ENCODE measurements at places on chromosomes 12 and 14. TPM values are rescaled to one million over a fixed set of nuclear protein-coding genes. Genes with fewer than 3 reads are reported as not detected.
A peak's percentile ranks its signal among the peaks of the same experiment; 100 is the strongest.

- H3K27me3 ChIP-seq: no peaks in the 10 kb centered on the region
- no peaks in the 10 kb centered on the region for H3K36me3 ChIP-seq
- H3K27ac ChIP-seq: no peak overlapping the region
- no peaks in the 10 kb centered on the region for H3K4me1 ChIP-seq
Measured at GRCh38 chr12:117921929-117922777, 46.6 kb downstream of the KSR2 start.

- H3K36me3 ChIP-seq: no peaks in the 10 kb centered on the region
- no peaks in the 10 kb centered on the region for H3K27me3 ChIP-seq
- no peak for DNase-seq
- H3K4me3 ChIP-seq: no peak overlapping the region
- H3K27ac ChIP-seq: no peak overlapping the region
Measured at GRCh38 chr14:62443796-62444195, 601.5 kb downstream of the KCNH5 start.

DNA sequence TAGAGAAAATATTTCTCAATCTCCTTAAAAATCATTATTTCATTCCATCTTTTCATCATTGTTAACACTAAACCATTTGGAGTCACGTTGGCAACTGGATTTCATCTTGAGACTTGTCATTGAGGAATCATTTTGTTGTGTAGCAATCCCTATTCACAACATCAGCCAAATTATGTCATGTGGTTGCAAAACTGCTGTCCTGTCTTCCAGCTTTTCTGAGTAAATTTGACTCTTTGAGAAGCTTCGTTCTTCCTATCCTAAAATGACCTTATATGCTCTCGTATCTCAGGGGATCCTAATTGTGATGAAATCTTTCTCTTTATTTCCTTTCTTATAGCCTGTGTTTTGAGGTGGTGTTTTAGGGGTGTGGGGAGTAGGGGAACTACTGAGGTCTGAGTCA is 30.6 kb upstream of the KICS2 start:
- DNase-seq: no peak
- H3K4me1 ChIP-seq: peaks cover 4% of the 10 kb centered on the region
- H3K27me3 ChIP-seq: no peaks in the 10 kb centered on the region
- H3K36me3 ChIP-seq: no peaks in the 10 kb centered on the region
- H3K27ac ChIP-seq: peak overlapping the region; percentile 69

DNA sequence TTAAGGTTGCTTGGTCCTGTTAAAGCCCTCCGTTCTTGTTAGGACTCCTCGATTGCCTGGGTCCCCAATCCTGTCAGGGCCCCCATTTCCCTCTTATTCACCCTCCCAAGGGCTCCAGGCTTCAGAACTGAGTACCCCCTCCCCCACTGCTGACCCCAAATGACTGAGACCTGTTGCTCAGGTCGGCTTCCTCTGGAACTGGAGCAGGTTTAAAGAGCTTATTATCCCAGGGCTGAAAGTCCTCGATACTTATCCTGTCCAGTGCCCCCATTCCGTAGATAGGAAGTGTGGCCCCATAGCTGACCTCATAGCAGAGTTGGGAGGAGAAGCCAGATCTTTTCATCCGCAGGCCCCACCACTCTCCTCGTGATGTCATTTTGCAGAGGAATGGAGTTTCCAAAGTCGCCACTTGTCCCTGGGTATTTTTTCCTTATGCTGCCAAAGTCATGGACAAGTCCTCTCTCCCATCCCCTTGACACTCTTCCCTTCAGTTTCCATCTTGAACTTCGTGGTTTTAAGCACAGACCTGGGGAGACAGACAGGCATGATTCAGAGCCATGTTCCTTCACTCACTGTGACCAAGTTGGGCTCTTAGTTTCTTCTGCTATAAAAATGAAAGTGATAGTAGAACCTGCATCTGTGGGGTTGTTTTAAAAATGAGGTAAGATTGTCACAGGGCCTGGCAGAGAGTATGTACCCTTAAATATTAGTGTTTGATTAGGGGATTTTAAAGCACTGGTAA is 1.2 kb downstream of the USP30 start:
- H3K4me3 ChIP-seq: peak overlapping the region; percentile 87
- H3K27ac ChIP-seq: peak overlapping the region; percentile 81
- DNase-seq: no peak

The SARNP gene
- 41.4 TPM for total RNA-seq

DNA sequence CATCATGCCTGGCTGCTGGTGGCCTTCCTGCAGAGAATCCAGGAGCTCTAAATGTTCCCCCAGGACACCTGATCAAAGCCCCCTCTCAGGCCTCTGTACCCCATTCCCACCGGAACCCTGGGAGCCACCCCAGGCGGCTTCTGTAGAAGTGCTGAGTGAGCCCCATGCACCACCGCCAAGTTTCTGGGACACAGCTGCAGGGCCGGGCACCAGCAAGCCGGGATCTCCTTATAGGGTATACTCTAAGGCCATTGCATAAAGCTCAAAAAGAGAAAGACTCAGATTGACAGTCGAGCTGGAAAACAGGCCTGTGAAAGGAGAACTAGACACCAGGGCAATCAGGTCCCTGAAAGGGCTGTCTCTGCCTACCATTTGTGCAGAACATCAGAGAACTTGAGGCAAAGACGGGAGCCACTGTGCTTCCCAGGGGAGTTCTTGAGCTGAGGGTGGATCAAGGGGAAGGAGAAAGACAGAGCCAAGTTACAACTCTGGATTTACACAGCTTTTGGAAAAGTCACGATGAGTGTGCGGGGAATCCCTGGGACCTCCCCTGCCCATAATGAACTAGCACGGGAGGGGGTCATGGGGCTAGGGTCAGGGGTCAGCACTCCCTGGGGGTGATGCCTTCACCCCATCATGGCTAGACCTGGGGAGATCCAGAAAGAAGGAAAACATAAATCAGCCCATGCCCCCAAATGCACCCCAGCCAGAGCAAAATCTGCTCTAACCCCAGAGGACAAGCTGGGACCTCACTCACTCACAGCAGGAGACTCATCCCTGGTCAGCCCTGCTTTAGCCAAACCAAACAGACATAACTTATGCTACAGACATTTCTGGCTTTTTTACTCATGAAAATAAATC is 51.1 kb downstream of the ITPK1 start:
- H3K4me3 ChIP-seq: no peak overlapping the region
- no peaks in the 10 kb centered on the region for H3K36me3 ChIP-seq
- H3K27me3 ChIP-seq: no peaks in the 10 kb centered on the region

DNA sequence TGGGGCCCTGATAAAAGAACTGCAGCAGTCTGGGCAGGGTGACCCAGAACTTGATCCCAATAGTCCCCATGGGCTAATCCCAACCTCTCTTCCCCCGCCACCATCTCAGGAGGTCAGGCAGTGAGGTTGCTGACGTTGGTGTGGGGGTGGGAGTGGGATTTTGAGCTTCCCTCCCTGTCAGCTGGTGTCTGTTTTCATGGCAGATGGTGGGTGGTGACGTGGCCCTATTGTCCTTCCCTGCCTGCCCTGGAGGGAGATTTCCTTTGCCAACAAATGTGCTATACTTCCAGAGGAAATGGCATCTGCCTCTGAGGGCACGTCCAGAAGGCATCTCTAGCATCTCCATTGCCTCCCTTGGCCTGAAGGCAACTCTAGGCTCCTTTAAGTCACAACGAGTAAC is 37.7 kb downstream of the NEUROD4 start:
- no peaks in the 10 kb centered on the region for H3K36me3 ChIP-seq
- H3K4me1 ChIP-seq: no peaks in the 10 kb centered on the region
- DNase-seq: no peak

DNA sequence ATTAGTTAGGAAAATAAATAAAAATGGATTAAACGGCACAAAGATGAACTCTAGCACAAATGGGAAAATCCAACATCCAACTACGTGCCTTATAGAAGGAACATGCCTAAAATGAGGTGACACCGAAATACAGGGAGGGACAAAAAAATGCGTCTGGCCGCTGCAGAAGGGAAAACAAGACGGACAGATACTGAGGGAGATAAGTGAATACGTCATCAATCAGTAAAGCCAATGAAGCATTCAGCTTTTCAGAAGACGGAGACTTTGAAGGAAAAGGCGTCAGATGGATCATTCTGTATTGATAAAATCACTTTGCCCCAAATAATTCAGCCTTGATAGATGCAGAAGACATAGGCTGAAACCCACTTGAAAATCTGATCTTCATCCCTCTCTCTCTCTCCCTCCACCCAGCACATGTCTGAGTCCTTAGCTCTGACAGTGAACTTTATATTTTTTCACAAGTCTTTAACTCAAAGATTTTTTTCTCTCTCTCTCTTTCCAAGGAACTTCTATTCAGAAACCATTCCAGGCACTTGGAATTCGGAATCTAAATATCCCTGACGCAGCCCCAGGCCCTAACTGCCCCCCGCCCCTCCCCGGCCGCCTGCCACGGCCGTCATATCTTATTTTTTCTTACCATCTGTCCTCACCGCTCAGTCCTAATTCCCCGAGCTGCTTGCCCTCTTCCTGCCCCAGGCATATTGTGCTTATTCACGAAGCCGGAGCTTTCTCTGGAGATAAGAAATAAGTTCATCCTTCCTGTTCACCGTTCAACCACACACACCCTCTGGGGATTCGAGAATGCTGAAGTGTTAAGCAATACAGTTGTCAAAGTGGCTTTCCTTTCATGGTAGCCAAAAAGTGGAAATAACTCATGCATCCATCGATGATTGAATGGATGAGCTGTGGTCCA is 35.5 kb upstream of the RFLNA start:
- H3K27ac ChIP-seq: no peak overlapping the region
- no peaks in the 10 kb centered on the region for H3K36me3 ChIP-seq

- H3K4me3 ChIP-seq: peak overlapping the region; percentile 85
- no peaks in the 10 kb centered on the region for H3K36me3 ChIP-seq
- H3K27me3 ChIP-seq: no peaks in the 10 kb centered on the region
- peak overlapping the region; percentile 97 for H3K27ac ChIP-seq
Measured at GRCh38 chr12:96399120-96399918, 920 bp downstream of the CDK17 start.

- H3K4me3 ChIP-seq: no peak overlapping the region
- H3K27ac ChIP-seq: no peak overlapping the region
- H3K4me1 ChIP-seq: no peaks in the 10 kb centered on the region
- no peak for DNase-seq
Measured at GRCh38 chr14:62908506-62908905, 136.8 kb downstream of the KCNH5 start.

DNA sequence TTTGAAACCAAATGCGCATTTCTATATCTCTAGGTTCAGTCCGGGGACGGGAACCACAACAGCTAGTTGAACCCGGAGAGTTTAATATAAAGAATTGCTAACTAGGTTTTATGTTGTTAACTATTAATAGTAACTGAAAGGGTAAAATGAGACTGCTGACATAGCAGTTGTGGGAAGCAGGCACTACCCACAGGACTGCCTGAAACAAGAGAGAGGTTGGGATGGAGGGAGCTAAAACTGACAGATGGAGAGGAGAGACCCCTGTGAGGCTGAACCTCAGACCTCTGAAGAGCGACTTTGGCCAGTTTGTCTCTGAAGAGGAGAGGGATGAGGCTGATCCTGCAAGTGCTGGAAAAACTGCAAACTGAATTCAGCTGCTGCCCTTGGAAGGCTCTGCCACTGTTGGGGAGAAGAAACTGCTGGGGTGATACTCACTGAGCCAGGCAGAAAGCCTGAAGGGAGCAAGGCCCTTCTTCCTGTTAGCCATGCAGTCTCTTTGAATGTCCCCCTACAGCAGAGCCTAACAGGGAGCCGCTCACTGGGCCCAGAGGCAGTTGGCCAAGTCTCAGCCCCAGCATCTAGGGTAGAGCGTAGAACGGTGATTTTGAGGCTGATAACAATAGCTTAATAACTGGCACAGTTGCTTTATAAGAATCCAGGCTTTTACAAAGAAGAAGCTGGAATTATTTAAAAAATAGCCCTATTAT is 172.2 kb downstream of the NPAS3 start:
- H3K27me3 ChIP-seq: no peaks in the 10 kb centered on the region
- H3K4me3 ChIP-seq: no peak overlapping the region
- H3K36me3 ChIP-seq: no peaks in the 10 kb centered on the region
- no peaks in the 10 kb centered on the region for H3K4me1 ChIP-seq
- H3K27ac ChIP-seq: no peak overlapping the region
- no peak for DNase-seq

The ATP23 gene
- 5.8 TPM for total RNA-seq

DNA sequence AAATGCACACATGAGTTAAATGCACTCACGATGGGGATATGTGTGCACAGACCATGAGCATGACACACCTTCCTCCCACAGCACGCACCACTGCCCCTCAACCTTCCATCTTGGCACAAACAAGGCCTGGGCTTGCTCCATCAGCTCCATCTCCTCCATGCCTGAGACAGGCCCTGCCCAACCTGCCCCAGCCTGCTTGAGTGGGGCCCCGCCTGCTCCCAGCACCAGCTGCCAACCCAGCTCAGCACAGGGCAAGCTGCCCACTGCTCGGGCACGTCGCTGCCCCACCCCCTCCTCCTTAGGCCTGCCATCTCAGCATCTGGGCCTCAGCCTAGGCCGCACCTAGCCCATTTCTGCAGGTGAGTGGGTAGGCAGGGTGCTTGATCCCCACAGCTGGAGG is 27.6 kb upstream of the KRT78 start:
- DNase-seq: peak; percentile 79
- H3K27ac ChIP-seq: peak overlapping the region; percentile 99
- H3K4me1 ChIP-seq: peaks cover 86% of the 10 kb centered on the region
- no peaks in the 10 kb centered on the region for H3K36me3 ChIP-seq
- H3K27me3 ChIP-seq: no peaks in the 10 kb centered on the region

DNA sequence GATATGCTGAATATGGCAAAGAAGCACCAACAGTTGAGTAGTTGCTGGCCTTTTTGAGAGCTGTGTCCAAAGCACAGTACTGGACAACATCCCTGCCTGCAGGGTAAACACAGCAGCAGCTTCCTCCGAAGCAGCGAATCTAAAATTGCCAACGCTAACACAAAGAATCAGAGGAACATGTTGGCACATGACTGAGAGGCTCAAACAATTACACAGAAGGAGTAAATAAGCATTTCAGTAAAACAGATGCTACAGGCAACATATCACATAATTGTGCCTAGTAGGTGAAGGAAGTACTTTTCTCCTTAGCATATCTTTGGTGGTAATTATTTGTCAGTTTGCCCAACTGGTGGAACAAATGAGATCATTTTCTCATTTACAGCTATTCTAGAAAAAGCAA is 52.1 kb downstream of the KICS2 start:
- H3K4me1 ChIP-seq: peaks cover 5% of the 10 kb centered on the region
- DNase-seq: no peak
- no peak overlapping the region for H3K4me3 ChIP-seq
- H3K36me3 ChIP-seq: no peaks in the 10 kb centered on the region
- H3K27me3 ChIP-seq: no peaks in the 10 kb centered on the region
- no peak overlapping the region for H3K27ac ChIP-seq

The ANKRD33 gene
- not detected for total RNA-seq

The SDSL gene
- total RNA-seq: 2.2 TPM

The OASL gene
- 0.53 TPM for total RNA-seq

- DNase-seq: no peak
- no peaks in the 10 kb centered on the region for H3K27me3 ChIP-seq
- no peak overlapping the region for H3K27ac ChIP-seq
- H3K4me3 ChIP-seq: no peak overlapping the region
- no peaks in the 10 kb centered on the region for H3K36me3 ChIP-seq
Measured at GRCh38 chr12:70186436-70186835, 56.8 kb upstream of the CNOT2 start.

The FAM181A gene
- not detected for total RNA-seq
